ENCODE measurements at places on chromosomes 13 and 19.

DNA sequence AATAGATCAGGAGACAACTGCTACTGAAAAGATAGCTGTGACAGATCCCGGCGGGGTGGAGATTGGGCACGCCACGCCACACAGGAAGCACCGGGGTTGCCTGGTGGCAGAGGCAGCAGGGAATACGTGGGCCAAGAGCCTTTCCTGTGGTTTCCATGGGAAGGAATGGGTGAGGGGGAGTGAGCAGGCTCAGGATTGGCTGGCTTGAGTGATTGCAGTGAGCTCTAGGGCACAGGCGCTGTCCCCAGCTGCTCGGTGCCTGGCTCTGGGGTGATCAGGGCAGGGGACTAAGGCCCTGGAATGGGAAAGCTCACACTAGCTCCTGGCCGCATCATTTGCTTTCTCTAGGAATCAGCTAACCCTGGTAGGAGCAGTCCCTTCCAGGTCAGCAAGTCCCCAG lies 166.1 kb downstream of the USP12 start:
- DNase-seq = no peak

- DNase-seq = no peak
Observed at GRCh38 chr19:46806656-46807055, 18.3 kb upstream of the SLC1A5 start.

- DNase-seq = no peak
Observed at GRCh38 chr13:83100237-83100636, 782.0 kb downstream of the SLITRK1 start.

DNA sequence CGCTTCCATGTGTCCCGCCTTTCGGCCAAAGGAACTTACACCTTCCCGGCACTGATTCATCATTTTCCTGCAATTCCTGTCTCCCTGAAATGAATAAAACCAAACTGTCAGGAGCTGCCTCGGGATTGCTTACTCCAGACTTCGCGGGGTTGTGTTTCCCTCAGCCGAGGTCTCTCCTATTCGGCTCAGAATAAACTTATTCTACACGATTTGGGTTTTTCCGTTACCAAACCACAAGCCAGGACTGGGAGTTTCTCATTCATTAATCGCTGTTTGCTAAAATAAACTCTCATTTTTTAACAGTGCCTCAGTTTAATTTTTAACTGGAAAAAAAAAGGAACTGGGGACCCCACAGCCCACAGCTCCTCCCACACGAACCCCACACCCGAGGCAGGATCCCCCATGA lies 667 bp downstream of the ZNF878 start:
- no peak for DNase-seq

GRCh38 chr13:21557995-21558394 lies 46.0 kb downstream of the MICU2 start:
- DNase-seq = no peak

DNA sequence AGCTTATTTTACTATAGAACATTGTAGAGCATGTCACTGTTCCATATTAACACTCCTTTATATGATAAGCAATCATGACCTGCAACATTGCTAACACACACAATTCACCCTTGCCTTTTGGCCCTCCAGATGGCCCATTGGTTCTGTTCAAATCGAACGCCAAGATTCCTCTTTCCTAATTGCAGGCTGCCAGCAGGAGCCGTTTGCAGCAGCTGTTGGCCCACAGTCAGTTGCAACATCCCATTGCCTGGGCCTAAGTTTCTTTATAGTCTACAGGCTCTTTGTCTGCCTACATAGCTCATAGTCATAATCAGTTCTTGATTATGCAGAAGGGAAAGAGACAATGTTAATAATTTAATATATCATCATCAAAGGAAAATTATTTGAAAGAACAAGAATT lies 37.6 kb downstream of the KCTD12 start:
- DNase-seq = no peak

DNA sequence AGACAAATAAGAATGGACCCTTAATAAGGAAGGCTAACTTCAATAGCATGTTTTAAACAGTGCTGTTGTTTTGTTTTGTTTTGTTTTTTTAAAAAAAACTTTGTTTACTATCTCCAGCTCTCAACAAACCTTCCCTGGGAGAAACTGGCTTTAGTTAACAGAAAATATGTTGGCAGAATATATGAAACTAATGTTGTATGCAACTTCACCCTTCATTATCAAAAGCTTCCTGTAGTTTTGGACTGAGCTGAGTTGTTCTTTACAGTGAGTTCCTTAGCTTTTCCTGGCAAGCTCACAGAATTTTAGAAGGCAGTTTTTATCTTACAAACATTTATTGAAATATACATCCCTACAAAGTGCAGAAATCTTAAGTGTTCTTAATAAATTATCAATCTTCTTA lies 2480.7 kb upstream of the PCDH20 start:
- no peak for DNase-seq

GRCh38 chr13:25300861-25301346 lies 521 bp upstream of the NUP58 start:
- DNase-seq = no peak

DNA sequence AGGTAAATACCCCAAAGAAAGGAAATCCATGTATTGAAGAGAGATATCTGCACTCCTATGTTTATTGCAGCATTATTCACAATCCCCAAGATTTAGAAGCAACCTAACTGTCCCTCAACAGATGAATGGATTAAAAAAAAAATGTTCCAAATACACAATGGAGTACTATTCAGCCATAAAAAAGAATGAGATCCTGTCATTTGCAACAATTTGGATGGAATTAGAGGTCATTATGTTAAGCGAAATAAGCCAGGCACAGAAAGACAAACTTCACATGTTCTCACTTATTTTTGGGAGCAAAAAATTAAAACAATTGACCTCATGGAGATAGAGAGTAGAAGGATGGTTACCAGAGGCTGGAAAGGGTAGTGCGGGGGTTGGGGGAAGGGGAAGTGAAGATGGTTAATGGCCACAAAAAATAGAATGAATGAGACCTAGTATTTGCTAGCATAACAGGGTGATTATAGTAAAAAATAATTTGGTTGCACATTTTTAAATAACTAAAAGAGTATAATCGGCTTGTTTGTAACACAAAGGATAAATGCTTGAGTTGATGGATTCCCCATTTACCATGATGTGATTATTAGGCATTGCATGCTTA lies 9.7 kb upstream of the ZNF709 start:
- no peak for DNase-seq

DNA sequence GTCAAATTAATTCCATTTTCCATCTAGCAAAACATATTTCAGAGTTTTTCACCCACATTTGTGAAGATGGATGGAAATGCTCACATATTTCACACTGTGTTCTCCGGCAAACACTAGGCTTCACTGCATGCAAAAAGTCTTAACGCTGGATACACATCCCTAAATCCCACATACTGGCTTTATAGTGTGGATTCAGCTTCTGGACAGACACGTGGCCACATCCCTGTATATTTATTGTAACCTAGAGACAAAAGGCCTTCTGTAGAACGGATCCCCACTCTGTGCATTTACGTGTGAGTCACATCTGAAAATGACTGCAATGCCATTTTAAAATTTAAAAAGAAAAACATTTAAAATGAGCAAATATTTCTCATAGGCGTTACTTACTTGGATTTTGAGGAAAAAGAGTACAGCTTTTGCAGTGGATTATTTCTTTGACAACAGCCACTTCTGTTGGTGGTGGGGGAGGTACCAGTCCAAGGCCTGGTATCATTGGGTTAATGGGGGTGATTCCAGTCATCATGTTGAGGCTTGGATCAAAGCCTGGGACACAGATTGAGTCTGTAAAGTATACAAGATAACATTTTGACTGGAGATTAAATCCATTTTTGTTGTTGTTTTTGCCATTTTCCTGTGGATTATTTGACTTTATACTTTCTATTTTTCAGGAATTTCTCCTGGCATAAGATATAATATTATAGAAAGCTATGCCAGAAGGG lies 337.7 kb downstream of the DNAJC15 start:
- no peak for DNase-seq

GRCh38 chr13:98798849-98799645 lies 46.6 kb upstream of the SLC15A1 start:
- DNase-seq = no peak

DNA sequence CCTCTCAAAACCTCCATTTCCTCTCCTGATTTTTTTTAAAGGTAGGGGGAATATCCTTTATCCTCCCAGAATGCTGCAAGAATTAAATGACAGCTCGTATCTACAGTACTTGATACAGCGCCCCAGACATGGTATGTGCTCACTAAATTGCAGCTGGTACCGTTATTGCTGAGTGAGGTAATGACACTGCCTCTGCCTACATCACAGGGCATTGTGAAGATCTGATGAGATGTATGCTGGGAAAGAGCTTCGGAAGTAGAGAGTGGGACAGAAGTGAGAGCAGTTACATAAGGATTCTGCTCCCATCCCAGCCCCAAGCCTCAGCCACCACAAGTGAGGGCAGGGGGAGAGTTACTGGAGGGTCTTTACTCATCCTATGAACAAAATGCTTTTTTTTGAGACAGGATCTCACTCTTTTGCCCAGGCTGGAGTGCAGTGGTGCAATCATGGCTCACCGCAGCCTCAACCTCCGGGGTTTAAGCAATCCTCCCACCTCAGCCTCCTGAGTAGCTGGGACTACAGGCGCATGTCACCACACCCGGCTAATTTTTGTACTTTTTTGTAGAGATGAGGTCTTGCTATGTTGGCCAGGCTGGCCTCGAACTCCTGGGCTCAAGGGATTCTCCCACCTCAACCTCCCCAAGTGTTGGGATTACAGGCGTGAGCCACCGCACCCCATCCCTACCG lies 1.7 kb upstream of the FKRP start:
- no peak for DNase-seq

- peak; percentile 17 for DNase-seq
Observed at GRCh38 chr13:20492641-20493040, 33.0 kb downstream of the CRYL1 start.

GRCh38 chr13:95833719-95834118 lies 156.8 kb downstream of the DNAJC3 start:
- no peak for DNase-seq

DNA sequence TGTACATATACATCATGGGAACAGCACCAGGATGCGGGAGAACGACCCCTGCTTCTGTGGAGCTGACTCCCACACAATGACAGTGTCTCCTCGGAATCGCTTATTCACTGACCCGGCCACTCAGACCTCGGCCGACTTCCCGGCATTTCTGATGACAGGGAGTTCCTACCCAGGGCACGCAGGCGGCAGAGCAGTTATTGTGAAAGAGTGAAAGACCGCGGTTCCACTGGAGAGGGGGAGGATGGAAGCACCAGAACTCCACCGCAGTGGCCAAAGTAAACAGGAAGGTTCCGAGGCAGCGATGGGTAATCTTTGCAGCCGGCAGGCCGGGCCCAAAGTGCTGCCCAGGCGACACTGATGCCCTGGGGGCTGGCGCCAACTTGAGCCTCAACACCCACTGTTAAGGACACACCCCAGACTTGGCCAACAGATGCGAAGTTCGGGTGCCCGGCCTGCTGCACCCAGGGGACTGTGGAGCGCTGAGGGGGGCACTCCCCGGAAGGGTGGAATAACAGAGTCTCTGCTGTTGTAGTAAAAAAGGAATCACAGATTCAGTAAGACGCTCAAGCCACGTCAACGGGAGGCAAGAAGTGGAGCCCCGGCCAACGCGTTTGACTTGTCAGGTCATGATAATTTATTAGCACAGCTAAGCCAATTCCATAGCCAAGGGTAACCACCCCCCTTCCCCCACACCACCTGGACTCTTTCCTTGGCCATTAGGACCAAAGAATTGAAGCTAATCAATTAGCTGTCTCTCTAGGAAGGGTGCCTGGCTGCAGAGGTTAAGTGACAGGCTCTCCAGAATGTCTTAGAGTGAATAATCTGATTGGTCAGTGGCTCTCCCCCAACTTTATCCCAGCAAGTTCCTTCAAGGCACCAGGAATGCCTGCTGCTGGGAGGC lies 5.8 kb downstream of the MLLT1 start:
- no peak for DNase-seq

GRCh38 chr13:67306742-67307141 lies 76.6 kb upstream of the PCDH9 start:
- DNase-seq = no peak

- no peak for DNase-seq
Observed at GRCh38 chr13:110005563-110005962, 219.2 kb upstream of the IRS2 start.

All from stimulated activated CD8-positive, alpha-beta memory T cell treated with anti-CD3 and anti-CD28 coated beads, Interleukin-2, amount 100 ng/mL, for 48 hours (primary cell).